ENCODE measurements at places on chromosomes 12 and 14.
A peak's percentile ranks its signal among the peaks of the same experiment; 100 is the strongest.

DNA sequence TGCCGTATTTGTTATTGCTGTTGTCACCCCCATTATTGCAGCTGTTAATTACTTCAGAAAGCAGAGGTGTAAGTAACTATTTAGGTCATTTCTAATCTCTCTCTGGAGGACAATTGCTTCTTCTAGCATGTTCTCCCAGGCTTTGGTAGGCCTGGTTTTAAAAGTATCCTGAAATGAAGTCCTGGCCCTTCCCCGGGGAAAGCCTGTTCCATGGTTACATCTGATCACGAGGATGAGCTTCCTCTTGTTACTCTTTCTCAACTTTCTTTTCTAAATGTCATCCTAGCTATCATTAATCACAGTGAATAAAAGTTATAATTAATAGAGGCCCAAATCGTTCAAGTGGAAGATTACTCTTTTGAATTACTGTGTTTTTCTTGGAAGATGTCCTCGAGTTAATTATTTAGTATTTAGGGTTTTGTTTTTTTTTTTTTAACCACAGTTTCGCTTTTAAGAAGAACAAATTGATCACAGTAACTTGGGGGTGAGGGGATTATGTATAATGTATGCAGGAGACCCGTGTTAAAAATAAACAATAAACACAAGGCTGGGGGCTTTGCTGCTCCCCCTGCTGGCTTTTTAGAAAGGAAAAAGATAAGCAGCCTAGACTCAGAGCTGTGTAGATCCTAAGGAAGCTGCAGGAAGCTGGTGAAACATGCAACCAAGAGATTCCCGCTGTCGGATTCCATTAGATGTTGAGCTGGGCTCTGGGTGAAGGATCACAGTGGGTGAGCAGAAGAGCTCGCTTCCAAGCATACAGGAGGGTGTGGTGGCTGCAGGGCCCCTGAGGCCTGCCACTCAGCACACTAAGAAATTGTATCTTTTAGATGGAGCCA is 420.1 kb downstream of the FUT8 start:
- DNase-seq = no peak

GRCh38 chr14:95466506-95466905 is 49.9 kb downstream of the SYNE3 start:
- DNase-seq = no peak

DNA sequence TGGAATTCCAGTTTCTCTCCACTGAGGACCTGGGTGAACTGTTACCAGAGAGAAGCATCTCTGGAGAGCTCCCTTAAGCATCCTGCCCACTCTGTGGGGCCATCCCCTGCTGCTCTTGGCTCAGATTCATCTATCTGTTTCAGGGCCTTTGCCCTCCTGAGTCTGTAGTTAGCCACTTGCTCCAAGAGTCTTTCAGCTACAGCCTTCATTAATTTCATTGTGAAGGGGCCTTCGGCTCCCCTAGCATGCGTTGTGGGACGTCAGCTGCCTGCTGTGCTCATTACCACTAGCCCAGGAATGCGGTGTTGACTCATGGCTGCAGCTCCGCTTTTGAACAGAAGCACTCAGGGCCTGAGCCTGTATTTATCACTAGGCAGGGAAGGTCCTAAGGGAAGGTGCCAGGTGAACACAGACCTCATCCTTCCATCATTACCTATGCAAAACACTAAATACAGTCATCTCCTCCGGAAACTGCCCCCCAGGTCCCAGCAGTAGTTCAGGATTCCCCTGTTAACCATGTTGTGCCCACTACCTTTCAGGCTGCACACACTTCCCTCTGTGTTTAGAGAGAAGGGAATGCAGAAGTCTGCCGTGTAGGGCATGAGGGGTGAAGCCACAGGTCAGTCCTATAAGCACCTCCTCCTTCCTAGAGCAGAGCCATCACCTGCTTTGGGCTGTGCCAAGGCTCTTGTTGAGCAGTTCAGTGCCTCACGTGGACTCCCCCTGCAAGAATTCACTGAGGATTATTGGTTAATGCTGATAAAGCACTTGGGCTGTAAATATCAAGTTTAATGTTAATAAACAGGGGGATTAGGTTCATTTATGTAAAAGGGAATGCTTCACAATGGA is 191.4 kb downstream of the CACNA1C start:
- DNase-seq = no peak

- peak; percentile 23 for DNase-seq
Observed at GRCh38 chr14:51014625-51015024, 70.3 kb upstream of the PYGL start.

- DNase-seq = no peak
Observed at GRCh38 chr12:82015623-82016347, 256.6 kb upstream of the PPFIA2 start.

DNA sequence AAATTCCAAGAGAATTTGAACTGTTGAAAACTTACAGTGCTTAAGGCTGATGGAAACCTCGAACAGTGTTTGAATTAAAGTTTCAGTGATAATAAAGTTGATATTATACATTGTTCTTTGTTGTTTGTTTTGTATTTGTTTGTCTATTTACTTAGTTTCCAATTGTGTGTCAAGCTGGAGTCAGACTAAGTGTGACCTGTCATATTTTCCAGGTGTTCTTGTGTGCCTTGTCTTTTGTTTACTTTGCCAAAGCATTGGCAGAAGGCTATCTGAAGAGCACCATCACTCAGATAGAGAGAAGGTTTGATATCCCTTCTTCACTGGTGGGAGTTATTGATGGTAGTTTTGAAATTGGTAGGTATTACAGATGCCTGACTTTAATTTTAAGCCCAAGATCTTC is 6.0 kb downstream of the SLCO1C1 start:
- DNase-seq = no peak

DNA sequence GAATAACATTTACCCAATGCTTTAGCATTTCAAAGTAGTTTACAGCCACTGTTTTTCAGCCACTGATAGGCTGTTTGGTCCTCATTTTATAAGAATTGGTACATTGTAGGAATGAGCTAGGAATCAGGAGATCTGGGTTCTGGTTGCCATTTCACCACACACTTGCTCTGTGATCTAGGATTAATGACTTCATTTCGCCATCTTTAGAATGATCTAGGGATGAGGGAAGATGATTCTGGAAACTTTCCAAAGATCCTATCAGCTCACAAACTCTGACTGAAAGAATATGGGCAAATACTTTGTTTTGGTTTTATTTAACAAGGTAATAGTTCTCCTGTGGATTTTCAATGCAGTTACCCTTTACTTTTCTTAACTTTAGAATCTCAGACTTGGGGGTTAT is 155.0 kb downstream of the GCH1 start:
- no peak for DNase-seq

DNA sequence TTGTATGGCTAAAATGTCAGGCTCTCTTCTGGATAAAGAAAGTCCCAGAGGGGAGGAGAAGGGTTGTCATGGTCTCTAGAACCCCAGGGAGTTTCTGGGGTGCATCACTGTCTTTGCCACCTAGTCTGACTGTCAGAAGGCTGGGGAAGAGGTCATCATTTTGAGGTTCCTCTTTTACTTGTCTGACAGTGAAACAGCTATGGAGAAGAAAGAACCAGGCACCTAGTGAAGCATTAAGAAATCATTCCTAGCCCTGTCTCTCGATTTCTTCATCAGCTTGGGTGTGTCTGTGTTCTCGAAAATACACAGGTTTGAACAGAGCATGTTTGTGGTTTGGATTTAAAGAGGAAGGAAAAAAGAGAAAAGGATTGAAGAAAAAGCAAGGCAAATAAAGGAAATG is 158.7 kb upstream of the LRIG3 start:
- no peak for DNase-seq

DNA sequence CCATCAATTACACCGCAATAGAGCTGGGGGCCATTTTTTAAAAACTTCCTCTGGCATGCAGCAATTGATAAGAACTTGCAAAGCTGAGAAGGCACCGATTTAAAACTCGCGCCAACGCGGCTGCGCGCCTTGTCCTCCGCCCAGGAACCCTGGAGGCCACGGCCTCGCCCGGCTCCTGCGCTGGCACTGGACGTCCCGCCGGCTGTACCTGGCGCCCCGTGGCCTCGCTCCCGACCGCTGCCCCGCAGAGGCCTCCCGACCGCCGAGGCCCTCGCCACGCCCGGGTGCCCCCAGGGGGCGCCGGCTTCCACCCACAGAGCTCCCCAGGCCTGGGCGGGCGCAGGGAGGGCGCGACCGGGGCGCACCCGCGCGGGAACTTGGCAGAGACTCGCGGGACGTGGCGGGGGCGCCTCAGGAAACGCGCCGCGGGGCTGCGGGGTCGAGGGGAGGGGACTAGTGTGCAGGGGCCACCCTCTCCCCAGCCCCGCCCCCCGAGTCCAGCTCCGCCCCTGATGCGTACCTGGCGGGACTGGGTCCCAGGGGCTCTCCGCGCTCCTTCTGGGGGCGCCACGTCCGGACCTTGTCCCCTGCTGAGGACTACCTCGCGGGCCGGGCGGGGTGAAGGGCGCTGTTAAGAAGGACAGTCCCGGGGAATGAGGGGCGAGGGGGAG is 65.7 kb downstream of the TNFAIP2 start:
- DNase-seq = no peak

DNA sequence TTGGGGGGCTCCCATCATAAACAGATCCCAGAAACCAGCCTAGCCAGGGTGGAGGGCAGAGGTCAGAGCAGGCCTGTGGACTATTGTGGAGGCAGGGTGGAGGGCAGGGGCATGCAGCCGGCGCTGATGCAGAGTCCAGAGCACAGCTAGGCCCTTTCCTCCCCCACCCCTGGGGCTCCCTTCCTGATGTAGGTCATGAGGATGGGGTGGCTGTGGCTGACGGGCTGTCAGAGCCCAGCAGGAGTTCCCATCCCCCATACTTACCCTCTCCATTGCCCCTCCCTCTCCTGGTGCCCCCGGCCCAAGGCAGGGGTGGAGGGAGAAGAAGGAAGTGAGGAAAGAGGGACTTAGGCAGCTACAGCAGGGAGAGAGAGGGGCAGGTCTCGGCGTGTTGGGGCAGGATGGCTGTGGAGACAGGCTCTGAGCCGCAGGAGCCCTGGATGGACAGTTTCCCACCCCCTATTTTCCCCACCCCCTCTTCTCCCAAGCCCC is 5.7 kb upstream of the ZNF385A start:
- DNase-seq = no peak

GRCh38 chr12:442235-442884 is 17.4 kb upstream of the B4GALNT3 start:
- peak; percentile 59 for DNase-seq

DNA sequence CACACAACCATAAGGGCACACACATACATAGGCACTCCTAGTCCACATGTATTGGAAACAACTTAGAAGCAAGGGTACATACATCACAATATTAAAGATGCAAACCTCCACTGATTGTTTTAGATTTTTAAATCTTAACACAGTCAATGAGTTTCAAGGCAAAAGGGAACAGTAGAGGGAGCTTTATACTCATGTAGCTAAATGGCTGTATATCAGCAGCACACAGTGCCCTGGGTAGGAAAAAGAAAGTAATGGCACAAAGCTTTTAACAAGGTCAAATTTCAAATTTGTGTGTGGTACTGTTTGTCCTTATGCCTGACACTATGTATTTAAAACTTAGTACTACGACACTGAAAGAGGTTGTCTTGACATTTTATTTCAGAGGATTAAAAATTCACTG is 262.0 kb downstream of the MED13L start:
- DNase-seq = peak; percentile 23

- DNase-seq = no peak
Observed at GRCh38 chr12:75556311-75556899, 45.0 kb upstream of the KRR1 start.

DNA sequence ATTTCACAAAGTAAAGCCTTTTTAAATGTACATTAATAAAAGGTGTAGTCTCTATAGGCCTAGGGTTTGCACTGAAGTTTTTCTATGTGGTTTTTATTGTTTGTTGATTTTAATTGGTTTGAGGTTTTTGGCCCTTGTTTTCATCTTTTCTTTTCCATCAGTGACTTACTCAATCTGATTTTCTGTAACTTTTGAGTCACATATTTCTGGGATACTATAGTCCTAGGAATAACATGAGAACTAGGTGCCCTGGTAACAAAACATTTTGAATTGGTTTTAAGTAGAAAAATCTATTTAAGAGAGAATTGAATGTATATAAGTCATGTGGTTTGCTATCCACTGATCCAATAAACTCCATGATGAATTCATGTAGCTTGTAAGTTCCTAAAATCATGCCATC is 311.9 kb downstream of the CEP128 start:
- no peak for DNase-seq

DNA sequence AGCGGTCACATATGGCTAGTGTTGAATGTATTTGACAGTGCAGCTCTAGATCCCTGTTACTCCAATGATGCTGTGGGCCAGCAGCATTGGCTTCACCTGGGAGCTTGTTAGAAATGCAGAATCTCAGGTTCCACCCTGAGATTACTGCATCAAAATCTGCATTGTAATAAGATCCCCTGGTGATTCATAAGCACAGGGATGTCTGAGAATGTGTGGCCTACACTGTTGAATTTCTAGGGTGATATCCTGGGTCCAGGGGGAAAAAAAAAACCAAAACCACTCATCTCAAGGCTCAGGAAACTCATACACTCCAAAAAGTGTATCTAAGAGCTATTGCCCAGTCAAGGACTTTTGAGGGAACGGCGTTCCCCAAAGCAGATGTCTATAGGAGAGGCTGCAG is 196.8 kb downstream of the PPM1H start:
- DNase-seq = no peak

DNA sequence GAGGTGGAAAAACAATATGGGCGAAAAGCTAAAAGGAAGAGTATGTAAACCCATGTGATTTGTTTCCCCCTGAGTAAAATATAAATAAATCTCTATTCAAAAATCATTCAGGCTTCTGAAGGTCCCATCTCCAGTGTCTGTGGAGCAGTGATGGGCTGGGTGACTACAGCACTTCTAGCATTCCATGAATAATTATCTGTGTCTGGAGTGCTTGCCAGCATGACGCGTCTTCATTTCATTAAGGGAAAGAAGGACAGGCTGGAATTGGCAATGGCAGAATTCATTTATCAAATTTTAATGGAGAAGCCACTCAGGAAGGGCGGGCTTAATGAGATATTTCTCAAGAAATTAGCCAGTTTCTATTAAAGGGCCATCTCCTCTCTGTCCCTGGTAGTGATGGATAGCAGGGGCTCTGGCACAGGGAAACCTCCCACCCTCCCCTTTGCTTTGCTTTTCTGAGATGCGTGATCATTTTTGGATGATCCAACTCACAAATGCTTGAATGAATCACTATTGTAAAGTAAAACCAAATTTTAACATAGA is 916.3 kb upstream of the SEL1L start:
- no peak for DNase-seq

DNA sequence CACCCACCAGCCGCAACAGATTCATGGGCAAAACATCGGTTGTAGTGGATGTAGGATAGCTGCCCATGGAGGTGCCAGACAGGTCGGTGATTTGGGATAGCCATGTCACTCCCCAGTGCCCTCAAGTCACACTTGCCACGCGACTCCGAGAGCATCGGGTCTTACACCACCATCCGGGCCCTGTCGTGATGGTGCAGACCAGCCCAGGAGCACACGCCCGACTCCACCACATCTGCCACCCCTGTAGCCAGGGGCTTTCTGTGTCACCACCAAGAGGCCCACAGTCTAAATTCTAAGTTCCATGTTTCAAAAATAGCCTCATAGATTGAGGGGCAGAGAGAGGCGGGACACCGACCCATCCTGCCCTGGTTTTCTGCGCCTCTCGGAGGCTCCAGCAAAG is 18.0 kb downstream of the FOXN4 start:
- DNase-seq = no peak

- DNase-seq = no peak
Observed at GRCh38 chr12:88469154-88469553, 111.1 kb downstream of the KITLG start.

Measured in NCI-H524 (cell line).